ENCODE measurements at places on chromosomes 1 and 21.

DNA sequence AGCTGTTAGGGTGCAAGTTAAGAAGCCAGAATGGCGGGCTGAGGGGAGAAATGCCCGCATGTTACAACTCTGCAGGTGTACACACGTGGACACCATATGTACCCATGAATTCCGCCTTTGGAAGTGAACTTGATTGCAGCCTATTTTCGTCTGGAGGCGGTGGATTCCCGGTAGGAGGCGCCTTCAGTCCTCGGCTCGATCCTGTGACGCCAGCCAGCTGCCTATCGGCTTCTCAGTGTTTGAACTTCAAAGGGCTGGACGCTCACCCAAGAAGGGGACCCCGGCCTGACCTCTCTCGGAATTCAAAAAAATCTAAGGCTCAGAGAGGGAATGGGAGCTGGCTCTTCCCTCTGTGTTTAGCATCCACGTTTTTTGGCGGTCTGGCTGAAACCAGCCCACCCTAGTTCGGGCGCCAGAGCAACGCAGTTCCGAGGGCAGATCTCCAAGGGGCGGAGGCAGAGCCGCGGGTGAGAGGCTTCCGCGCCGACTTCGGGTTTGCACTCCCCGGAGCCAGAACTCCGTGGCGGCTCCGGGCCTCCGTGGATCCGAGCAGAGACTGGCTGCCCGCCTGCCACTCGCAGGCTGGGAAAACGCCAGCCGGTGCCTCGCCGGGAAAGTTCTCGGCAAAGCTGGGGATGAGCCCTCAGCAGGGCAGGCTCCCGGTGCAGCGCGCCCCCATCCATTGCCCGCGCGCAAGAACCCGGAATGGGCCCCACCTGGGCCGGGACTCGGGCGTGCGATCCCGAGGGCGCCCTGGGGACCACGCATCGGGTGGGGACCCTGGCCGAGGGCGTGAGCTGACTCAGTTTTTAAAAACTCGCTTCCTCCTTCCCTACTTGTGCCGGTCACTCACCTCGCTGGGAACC, 996 bp upstream of the TMEM51 start:
- DNase-seq, result no peak

DNA sequence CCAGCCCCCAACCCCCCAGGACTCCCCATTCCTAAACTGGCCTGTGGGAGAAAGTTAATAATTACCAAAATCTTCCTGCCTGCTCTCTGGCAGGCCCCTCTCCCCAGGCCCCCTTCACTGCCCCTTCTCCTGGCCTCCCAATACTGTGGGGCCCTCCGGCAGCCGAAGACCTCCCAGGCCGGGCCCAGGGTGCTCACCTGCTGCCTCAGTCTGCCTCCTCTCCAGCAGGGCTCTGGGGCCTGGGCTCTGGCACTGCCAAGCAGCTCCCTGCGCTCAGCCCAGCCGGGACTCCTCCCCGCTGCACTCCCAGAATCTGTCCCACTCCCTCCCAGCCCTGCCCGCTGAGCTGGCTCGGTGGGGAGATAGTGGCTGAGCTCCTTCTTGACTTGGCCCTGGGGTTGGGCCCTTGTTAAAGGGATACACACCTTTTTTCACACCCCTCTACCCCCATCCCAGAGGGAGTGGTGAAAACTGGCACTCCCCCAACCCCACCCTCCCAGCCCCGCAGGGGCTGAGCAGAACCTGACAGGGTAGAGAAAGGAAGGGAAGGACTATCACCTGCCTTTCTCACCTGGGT, at the start of gene S100A16:
S100A16 (minus strand) TSS at position 383 of the 577 bp plus-strand sequence. CDS start 4,986 bp downstream, outside the sequence.
- DNase-seq, result no peak

GRCh38 chr1:111236806-111237205, 9.3 kb downstream of the CHI3L2 start:
- no peak for DNase-seq

- DNase-seq, result peak; percentile 59
Observed at GRCh38 chr1:17438318-17439249, 893 bp downstream of the RCC2 start.

DNA sequence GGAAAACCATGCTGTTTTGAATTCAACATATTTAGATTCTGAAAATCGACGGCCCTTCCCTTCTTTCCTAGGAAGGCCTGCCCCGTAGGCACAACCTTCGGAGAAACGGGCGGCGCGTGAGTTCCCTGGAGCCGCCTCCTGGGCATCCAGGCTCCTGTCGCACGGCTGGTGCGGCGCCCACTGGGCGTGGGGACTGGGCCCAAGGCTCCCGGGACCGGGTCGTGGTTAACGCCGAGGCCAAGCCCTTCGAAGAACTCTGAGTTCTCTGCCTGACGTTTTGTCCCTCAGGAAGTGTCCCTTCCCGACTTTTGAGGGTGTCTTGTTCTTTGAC, 19.2 kb upstream of the TBX15 start:
- no peak for DNase-seq

DNA sequence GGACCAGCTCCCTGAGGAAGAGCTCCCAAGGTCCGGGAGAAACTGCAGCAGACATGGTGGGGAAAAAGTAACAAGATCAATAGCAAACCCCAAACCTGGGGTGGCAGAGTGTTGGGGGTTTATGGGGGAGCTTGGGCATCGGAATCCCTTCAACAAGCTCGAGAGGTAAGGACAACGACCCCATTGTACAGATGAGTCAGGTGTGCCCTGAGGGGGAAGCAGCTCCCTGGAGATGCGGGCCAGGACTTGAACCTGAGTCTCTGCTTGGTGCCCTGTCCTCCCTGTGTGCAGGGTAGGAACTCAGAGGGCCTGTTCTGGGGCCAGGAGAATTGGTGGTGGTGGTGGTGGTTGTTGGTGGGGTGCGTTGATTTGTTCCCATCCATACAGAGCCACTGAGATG, 125.4 kb downstream of the PTPRU start:
- DNase-seq, result no peak

- DNase-seq, result no peak
Observed at GRCh38 chr1:42133809-42134526, 19.2 kb upstream of the GUCA2B start.

DNA sequence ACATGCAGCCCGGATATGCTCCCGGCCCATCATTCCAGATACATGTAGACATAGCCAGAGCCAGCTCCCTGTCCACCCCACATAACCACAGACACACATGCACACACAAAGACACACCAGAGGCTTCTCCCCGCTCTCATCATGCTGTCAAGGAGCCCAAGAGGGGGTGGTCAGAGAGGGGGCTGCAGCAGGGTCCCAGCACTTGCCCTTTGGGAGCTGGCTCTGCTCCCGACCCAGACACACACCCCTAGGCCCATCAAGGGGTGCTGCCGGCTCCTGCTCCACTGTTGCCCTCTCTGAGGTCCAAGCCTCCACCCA, 2.6 kb downstream of the PTAFR start:
- no peak for DNase-seq

GRCh38 chr1:186404454-186405051, 28.9 kb downstream of the ODR4 start:
- DNase-seq, result no peak

- no peak for DNase-seq
Observed at GRCh38 chr1:228865627-228866330, 130.5 kb downstream of the RHOU start.

DNA sequence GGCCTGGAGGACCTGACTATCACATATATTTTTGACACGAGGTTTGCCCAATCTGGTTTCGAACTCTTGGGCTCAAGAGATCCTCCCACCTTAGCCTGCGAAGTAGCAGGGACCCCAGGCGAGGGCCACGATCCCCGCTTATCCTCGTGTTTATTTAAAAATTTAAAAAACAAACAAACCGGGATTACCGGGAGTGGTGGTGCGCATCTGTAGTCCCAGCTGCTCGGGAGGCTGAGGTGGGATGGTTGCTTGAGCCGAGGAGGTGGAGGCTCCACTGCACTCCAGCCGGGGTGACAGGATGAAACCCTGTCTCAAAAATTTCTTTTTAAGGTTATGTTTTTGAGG, 452 bp upstream of the EXOSC10 start:
- DNase-seq, result no peak

GRCh38 chr1:203033917-203034316, 7.6 kb downstream of the PPFIA4 start:
- DNase-seq, result no peak

- DNase-seq, result no peak
Observed at GRCh38 chr21:37871121-37871862, 45.0 kb downstream of the KCNJ6 start.

- no peak for DNase-seq
Observed at GRCh38 chr21:31752967-31753366, 21.0 kb upstream of the SCAF4 start.

- no peak for DNase-seq
Observed at GRCh38 chr1:37242501-37242900, 208.2 kb upstream of the GRIK3 start.

DNA sequence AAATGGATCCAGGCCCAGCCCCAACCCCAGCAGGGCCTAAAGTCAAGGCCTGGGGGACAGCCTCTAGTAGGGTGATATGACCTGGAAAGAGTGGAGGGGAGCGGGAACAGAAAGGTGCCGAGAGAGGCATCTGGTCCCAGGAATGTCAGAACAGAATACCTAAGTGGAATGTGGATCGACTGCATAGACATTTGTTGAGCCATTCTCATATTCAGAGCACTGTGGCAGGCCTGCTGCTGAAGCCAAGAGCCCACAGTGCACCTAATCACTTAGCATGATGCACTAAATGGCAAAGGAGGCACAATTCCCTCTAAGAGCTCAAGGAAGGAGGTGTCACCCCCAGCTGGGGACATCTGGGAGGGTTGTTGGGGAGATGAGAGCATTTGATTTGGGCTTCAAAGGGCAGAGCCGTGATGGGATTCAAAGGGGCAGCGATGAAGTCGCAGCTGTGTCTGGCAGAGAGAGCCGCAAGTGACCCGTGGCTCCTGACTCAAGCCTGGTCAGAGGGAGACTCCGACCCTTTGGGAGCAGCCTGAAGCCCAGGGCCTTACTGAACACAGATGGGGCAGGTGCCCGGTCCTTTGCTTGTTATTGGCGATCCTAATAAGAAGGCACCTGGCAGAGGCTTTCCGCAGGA, 8.6 kb upstream of the PKP1 start:
- no peak for DNase-seq

- no peak for DNase-seq
Observed at GRCh38 chr1:155527677-155528076, 34.9 kb downstream of the ASH1L start.

DNA sequence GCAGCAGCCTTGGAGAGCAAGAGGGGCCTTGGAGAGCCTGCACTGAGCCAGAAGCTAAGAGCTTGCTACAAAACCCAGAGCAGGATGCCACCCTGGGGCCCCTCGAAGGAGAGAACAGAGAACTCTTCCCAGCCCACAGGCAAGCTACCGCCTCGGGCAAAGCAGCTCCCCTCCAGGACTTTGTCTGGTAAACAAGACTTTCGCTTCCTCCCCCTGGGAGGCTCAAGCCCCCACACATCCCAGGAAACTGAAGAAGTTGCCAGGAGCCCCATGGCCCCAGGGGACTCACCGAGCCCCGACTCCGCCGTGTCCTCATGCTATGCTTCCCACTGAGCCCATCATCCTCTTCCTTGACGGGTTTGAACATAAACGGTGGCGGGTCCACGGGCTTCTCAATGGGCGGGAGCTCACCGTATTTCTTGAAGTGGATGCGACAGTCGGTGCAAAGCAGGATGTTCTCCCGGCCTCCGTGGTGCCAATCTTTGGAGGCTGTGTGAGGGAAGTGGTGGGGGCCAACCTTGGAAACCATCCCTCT, 45.9 kb downstream of the SLC45A1 start:
- no peak for DNase-seq

DNA sequence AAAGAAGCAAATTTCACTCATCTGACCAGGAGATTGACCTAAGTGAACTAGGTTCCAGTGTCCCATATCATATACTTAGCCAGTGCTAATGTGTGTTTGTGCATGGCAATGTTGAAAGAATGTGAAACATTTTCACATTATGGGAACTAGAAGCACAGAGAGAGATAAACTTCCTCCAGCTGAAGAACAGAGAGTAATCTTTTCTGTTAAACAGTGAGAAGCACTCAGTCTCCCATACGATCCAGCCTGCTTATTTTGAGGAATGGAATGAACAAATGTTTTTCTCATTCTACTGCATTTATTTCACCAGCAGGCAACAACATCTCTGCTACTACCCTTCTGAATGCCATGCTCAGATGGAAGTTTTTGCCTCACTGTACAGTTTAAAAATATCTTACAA, 170.5 kb downstream of the TTLL7 start:
- DNase-seq, result no peak

- DNase-seq, result no peak
Observed at GRCh38 chr1:187872550-187872949, 1043.8 kb downstream of the PLA2G4A start.

DNA sequence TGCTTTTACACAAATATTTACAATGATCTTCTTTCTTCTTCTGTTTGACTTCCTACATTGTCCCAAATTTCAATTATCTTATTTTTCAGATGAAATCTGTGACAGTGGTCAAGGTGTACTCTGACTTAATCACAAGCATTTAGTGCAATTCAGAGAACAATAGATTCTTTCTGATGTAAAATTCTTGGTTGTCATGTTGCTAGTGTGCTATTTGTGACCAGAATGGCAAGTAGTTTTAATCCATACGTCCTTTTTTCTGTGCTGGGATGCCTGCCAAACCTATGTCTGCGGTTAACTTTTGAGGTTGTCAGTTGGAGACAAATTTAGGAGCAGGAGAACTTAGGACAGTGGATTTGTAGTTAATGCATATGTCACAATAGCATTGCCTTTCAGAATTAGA, 31.0 kb downstream of the NCAM2 start:
- no peak for DNase-seq

DNA sequence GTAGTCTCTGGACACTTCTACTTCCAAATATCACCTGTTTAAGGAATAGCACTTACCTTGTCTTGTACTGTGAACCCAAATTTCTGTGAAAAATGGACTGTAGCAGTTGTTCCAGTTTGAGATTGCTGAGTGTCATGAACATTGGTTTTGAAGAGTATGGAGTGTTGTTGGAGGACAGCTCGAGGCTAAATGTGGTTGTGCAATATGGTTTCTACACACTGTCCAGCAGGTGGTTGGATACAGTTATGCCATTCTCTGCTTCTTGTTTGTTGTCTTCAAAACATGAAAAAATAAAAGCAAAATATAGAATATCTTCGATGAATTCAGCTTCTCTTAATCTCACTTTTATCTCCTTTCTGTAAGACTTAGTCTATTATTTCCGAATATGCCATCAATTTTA, 67.1 kb downstream of the DDR2 start:
- no peak for DNase-seq

- no peak for DNase-seq
Observed at GRCh38 chr1:45569571-45569961, 14.3 kb upstream of the NASP start.

DNA sequence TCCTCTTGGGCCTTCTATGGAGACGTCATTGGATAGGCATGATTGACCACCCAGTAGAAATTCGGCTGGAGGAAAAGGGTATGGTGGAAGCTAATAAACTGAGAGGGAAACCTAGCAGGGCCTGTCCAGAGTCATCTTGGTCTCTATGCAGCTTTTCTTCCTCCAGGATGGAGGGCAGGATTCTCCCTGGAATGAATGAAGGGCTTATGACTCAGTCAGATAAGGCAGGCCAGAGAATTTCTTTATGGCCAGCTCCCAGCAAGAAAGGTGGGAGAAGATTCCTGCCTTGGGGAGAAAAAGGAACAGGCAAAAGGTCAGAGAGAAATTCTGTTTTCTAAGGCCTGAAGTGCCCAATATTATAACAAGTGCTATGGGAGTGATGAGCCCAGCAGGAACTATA, 17.1 kb downstream of the FBLIM1 start:
- DNase-seq, result no peak
